H1 (cell line): ENCODE measurements at places on chromosomes 6 and 20. TPM values are rescaled to one million over a fixed set of nuclear protein-coding genes. Genes with fewer than 3 reads are reported as not detected.

SLC17A1 gene
- not detected in 2 replicates for total RNA-seq

DNA sequence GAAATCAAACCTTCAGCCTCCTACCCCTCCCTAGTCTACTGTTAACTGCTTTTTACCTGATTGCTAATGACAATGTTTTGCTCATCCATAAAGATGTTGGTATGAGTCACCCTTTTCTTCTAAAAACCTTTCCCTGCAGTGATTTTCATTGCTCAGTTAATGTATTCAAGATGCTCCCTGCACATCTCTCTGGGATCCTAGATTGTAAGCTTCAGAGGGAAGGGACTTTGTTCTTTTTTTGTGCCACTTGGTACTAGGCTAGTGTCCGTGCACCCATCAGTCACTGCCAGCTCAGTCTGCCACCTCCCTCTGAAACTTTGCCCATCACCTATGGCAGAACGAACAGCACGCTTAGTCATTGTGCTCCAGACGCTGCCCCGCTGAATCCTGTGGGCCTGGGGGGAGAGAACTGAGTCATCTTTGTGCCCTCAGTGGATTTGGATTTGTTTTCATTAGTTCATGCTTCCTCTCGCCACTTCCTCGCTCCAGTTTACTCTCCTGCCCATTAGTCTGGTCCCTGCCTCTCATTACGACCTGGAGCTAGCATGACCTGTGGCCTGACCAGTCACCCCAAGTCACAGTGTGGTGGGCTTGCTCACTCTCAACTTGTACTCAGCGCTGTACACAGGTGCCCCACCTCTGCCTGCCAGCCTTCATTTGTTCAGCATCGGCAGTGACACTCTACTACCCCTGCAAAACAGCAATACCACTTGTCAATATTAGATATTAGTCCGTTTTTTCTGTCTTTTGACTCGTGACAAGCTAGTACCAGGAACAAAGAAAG, 78.0 kb upstream of the TMEM181 start:
- DNase-seq = no peak

GRCh38 chr6:157432892-157433265, 51.9 kb downstream of the ZDHHC14 start:
- DNase-seq = no peak

ESR1 gene
- 0.10 and 0.17 TPM in 2 replicates for total RNA-seq

- DNase-seq = no peak
Observed at GRCh38 chr6:97064578-97064977, 140.1 kb downstream of the KLHL32 start.

- no peak for DNase-seq
Observed at GRCh38 chr6:96832780-96833179, 4.5 kb downstream of the GPR63 start.

DNA sequence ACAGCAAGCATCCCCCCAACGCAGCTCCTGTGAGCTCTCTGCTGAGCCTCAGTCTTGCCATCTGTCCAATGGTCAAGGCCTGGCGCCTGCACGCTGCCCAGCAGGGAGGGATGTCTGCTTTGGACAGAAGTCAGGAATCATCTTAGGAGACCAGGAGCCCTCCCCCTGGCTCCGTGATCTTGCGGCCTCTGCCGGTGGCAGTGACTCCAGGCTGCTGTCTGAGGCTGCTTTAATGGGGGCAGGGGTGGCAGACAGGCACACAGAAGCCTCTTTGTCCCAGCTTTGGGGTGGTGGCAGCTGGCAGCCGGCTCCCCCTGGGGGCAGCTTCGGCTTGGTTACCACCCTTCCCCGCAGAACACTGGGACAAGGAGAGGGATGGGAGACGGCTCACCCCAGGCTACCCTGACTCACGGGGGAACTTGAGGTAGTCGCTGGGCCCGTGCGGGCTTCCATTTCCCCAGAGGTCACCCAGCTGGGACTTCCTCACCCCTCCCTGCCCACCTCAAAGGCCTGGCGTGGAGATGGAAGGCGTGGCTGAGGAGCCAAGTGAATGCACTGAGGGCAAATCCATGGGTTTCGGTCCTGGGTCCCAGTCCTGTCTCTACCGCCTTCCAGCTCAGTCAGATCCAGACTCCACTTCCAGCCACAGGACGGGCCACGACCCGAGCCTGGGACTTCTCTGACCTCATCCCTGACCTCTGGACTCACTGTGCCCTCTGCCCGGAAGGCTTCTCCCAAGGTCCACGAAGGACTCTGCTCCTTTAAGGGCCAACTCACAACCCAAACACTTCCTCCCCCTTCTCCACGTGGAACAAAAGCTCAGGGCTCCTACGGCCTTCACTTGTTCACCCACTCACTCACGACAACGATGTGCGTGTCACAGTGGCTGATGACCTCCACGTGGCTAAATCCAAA, 14.8 kb downstream of the PEDS1 start:
- DNase-seq = no peak

DNA sequence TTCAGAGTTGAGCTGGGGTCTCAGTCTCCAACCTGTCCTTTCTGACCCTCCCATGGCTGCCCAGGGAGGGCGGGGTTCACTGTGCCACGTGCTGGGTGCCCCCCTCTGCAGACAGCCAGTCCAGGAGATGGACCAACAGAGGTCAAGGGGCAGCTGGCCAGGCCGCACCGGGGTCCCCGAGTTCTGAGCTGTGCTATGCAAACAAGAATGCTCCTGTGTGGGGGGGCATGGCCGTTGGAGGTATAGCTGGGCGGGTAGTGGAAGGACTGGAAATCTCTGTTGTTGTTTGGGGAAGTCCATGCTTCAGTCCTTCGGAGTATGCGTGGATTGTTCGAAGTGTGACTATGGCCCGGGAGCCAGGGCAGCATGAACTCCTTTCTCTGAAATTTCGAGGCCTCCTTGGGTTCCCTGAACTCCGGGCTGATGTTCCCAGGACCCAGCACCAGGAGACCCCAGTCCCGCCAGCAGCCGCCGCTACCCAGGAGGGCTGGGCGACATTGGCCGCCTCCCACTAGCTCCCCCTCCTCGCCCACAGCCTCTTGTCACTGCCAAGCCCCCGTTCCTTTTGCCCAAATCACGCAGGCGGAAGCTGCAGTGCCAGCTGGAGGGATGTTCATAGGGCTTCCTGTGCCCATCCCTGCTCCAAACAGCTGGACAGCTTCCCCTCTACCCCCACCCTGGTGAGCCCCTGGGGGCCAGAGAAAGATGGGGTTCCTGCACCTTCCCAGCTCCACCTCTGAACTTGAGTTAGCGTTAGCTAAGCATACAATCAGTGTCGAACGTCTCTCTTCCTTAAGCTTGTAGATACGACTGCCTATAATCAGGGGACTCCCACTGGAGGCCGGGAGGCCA, 126.6 kb downstream of the TAF4 start:
- peak; percentile 43 for DNase-seq

GRCh38 chr20:18404172-18404571, 62.7 kb downstream of the DZANK1 start:
- no peak for DNase-seq

PTCRA gene
- total RNA-seq = not detected in 2 replicates

GRCh38 chr6:106872049-106872448, 102.5 kb downstream of the CD24 start:
- no peak for DNase-seq

DNA sequence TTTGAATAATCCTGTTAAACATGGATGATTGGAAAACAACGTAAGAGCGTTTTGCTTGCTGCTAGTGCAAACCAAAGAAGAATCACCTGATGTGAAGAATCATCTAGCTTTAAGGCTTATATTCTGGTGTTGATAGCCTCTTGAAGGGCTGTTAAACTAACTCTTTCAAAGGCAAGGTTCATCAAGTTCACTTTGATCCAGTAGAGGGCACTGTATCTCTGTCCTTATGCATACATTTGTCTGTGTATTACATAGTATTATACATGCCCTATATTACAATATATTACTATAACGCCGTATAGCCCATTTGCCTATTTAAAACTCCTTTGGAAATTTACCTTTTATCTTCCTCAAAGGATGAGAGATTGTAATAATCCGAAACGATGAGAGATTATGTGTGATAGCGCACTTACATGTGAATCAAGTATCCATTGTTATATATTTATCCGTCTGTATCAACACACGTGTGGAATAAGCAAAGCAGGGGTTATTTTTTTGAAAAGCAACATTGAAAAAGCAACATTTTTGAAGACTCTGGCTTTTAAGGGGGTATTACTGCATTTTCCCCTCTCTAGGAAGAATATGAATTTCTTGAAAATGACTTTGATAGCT, 50.8 kb upstream of the NRN1 start:
- DNase-seq = no peak

DNA sequence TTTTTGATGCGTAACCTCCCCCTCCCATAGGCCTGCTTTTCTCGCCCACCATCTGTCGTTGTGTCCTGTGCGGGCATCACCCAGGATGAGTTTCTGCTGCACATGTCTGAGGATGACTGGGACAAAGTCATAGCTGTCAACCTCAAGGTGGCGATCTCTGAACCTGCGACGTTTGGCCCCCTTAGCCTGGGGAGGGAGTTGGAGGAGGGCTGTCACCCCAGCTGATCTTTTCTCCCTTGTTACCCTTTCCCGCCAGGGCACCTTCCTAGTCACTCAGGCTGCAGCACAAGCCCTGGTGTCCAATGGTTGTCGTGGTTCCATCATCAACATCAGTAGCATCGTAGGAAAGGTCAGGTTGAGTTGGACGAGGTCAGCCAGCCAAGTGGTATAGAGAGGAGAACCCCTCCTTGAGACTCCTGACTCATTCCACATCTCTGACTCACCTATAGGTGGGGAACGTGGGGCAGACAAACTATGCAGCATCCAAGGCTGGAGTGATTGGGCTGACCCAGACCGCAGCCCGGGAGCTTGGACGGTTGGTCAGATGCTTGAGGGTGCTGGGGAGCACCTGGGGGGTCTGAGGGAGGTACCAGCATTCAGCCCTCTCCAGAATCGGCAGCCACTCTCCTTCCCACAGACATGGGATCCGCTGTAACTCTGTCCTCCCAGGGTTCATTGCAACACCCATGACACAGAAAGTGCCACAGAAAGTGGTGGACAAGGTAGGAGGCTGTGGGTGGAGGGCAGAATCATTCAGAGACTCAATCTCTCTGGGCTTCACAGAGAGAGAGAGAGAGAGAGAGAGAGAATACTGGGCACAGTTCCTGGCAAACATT, 954 bp downstream of the HSD17B8 start:
- no peak for DNase-seq

DNA sequence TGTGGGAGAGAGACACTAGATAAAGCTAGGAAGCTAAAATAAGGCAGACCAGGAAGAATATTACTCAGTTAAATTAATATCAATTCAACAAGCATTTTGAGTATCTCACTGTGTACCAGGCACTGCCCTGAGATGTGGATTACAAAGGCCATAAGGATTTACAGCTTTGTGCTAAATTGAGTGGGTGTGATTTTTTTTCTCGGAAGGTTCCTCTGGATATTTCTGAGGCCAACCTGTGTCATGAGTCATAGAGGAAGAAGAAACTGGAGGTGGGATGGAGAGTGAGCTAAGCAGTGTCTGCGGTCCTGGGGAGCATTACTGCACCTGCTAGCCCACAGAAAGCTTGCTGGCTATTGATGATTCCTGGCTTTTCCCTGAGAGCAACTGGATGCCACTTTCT, 135.2 kb downstream of the RFPL4B start:
- DNase-seq = no peak

VGLL2 gene
- total RNA-seq = 0.13 TPM in 1 of 2 replicates, not detected in the other

DNA sequence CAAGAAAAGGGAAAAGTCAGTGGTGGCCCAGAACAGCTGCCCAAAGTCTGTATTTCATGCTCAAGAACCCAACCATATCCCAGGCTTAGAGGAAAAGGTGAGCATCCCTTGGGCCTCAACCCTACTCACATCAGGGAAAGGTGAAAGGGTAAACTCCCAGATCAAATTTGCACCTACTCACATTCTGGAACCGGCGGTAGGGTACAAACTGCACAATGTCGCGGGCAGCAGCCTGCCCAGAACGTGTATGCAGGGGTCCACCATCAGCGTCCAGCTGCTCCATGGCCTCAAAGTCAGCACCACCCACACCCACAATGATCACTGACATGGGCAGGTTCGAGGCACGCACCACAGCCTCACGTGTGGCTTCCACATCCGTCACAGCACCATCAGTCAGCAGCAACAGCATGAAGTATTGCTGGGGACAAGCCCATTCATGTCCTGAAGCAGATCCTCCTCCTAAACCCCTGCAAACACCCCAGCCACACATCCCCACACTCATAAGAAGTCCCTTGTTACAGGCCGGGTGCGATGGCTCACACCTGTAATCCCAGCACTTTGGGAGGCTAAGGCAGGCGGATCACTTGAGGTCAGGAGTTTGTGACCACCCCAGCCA, 10.9 kb downstream of the SPAG4 start:
- no peak for DNase-seq

- no peak for DNase-seq
Observed at GRCh38 chr20:43653966-43654365, 12.9 kb upstream of the MYBL2 start.

DNA sequence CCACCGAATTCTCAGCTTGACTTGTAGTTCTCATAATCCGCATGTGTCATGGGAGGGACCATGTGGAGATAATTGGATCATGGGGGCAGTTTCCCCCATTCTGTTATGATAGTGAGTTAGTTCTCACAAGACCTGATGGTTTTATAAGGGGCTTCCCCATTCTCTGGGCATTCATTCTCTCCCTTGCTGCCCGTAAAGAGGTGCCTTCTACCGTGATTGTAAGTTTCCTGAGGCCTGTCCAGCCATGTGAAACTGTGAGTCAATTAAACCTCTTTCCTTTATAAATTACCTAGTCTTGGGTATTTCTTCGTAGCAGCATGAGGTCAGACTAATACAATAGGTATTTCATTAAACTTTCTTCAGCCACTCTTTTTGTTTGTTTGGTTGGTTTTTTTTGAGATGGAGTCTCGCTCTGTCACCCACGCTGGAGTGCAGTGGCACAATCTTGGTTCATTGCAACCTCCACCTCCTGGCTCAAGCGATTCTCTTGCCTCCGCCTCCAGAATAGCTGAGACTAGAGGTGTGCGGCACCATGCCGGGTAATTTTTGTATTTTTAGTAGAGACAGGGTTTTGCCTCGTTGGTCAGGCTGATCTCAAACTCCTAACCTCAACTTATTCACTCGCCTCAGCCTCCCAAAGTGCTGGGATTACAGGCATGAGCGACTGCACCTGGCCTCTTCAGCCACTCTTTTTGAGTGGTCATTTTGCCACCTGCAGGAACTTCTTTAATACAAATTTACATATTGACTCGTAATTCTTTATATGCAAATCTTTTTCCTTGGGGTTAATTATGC, 36.3 kb downstream of the GSTA2 start:
- no peak for DNase-seq

DEFB124 gene
- not detected in 2 replicates for total RNA-seq

SIRPD gene
- not detected in 2 replicates for total RNA-seq

DNA sequence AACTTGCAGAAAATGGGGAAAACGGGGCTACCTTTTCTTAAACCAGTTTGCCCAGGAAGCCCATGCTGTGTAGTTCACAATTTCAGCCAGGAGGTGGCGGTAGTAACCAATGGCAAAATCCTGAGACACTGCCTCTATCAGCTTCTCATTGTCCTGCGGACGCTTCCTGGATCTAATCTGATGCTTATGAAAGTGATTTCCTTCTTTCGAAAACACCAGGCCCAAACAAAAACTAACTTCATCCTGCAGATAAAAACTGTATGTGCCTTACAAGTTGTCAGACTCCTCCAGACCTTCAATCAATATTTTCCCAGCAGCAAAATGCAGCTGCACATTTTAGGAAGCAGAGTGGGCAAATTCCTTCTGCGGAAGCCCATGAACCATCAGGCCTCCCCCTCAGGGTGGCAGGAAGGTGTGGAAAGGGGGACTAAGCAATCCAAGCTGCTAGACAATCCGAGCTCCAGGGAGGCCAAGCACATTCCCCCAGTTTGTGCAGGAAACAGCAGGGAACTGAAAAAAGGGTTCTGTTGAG, 88.5 kb downstream of the LY86 start:
- DNase-seq = peak; percentile 64
